GM19239 (cell line): ENCODE measurements at places on chromosomes 1 and 21.
A peak's percentile ranks its signal among the peaks of the same experiment; 100 is the strongest.

DNA sequence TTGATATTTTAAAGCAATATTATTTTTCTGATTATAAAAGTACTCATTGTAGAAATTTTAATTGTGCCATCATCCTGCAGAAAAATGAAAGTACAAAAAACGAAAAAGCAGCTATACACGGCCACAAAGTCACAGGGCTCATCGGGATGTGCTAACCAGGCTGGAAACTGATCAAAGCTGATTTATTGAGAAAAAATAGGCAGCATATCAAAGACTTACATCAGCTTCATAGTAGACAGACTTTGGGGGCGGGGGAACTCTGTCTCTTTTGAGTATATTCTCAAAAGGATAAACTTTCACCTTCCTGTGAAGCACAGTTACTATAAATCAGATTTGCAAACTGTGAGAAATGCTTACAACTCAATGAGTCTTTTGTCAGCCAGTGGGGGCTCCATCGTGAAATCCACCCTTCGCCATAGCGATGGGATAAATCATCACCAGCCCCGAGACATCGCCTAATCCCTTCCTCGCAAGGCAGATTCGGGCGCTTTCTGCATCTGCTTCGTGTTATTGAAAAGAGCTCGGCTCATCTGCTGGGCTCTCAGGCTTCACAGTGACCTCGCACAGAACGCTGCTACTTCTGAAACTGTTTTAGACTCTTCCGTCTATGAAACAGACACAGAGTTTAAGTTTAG is 69.2 kb upstream of the ERG start:
- no peak for DNase-seq

DNA sequence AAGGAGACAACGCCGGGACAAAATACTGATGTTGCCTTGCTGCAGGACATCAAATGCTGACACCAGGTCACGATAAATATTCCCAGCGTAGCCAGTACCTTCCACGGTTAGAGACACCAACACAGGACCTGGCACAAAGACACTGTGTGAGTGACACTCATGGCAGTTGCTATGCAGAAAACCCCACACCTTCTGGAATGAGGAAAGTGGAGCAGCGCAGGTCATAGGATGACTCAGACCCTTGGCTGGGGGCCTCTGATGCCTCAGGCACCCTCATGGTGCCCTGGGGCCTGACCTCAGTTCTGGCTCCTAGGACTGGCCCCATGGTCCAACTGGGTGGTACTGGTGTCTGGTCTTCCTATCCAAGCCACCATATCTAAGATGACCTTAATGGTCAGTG is 7.0 kb downstream of the DCST2 start:
- no peak for DNase-seq

DNA sequence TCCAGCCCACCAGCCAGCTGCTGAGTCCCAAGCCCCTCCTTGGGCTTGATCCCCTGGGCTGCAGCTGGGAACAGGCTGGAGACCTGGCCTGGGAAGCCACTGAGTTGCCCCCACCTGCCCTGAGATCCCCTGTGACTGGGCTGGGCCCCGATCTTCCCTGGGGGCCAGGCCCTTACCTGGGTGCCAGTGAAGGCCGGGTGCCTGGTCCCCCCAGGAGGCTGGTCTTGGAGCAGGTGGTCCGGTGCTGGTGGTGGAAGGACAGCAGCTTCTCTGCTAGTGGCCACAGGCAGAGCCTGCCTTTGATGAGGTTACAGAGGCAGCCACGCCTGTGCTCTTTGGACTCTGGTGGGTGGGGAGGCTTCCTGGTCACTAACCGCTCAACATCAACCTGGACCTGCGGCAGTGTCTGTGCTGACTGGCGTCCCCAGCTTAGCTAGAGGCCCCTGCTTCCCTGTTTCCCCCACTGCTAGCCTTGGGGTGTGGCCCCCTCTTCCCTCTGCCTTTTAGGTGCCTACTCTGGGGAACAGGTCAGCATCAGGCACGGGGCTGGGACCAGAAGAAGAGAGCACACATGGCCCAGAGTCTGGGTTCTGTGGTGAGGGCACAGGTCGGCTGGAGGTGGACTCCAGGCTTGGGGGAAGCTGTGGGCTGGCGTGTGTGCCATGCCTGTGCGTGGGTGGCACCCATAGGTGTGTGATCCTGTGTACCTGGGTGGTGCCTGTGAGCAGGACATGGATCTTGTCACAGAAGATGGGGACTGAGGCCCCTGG is at the start of gene EPS8L3:
Gene EPS8L3, minus strand, starts transcription at position 278 of the 770 bp plus-strand sequence. CDS start 2,174 bp downstream, outside the sequence.
- DNase-seq, result no peak

DNA sequence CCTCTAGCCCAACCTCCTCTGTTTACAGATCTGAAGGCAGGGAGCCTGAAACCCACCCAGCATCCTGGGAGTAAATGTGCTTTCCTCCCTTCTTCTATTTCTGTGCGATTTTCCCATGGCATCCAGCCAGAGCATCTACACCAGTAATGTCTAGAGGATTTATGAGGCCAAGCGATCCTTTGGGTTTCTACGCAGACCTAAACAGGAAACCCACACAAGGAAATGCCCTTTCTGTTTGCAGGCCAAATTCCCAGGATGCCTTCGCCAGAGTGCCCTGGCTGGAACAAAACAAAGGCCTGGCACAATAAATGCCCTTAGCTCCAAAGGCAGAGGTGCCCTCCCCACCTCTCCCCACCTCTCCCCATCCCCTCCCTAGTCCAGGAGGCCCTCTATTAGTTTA is 110.5 kb upstream of the CDC42BPA start:
- no peak for DNase-seq

GRCh38 chr21:32412162-32413014 is at the start of gene EVA1C:
Gene EVA1C, plus strand, starts transcription at chr21:32412706. Its CDS starts 148 bp downstream, at chr21:32412854.
- DNase-seq, result no peak

DNA sequence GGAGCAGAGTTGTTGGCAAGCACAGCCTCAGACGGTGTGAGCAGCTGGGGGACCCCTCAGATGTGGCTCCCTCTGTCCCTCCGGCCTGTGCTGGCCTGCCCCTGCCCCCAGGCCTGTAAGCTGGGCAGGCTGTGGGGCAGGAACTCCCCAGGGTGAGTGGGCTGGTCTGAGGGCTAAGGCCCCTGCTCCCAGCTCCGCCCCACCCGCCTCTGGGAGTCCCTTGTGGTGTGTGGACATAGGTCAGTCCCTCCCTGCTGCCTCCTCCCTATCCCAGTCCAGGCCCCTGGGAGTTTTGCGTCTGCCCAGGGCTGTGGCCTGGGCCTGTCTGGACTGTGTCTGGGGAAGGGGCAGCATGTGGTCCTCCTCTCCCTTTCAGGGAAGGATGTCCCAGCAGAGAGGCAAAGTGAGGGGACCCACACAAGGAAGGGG is 3.6 kb upstream of the VWA1 start:
- DNase-seq, result peak; percentile 14

- no peak for DNase-seq
Observed at GRCh38 chr1:41427916-41428737, 56.4 kb downstream of the EDN2 start.

- DNase-seq, result no peak
Observed at GRCh38 chr1:42962641-42963377, 4.1 kb upstream of the SLC2A1 start.

GRCh38 chr1:22131875-22132486 is 10.9 kb downstream of the WNT4 start:
- DNase-seq, result peak; percentile 84

GRCh38 chr21:15967661-15968060 is 237.9 kb downstream of the USP25 start:
- DNase-seq, result no peak
